Fibroblast of skin of right biceps (primary cell): ENCODE measurements at places on chromosomes 3 and 15.

- DNase-seq: peak; percentile 60
Observed at GRCh38 chr3:129609591-129610182, 3.2 kb upstream of the PLXND1 start.

- no peak for DNase-seq
Observed at GRCh38 chr15:71530116-71530515, 280.2 kb upstream of the NR2E3 start.

DNA sequence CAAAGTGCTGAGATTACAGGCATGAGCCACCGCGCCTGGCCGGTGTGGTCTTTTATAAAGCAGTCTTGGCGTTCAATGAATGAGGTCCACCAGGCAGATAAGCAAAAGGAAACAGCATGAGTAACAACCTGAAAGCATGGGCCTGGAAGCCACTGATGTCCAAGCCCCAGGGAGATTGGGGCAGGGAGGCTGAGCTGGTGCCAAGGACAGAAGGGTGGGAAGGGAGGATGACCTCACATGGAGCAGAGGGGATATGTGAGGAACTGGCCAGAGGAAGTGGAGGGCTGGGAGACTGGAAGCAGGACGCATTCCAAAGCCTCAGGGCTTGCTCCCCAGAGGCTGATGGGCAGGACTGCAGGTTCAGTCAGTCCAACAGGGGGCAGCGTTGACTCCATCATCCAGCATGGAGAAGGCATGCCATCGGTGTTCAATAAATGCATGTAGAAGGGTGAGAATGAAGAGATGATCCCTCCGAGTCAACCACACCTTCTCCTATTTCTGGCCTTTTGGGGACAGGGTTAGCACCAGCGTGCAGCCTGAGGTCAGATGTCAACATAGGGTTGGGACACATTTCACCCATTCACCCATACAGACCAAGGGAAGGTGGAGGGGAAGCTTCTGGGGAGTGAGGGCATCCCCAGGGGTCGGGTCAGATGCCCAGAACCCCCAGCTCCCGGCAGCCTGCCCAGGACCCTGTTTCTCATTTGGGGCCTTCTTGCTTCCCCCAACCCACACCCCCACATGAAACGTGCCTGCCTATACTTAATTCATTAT, 14.8 kb downstream of the MYL3 start:
- peak; percentile 72 for DNase-seq

DNA sequence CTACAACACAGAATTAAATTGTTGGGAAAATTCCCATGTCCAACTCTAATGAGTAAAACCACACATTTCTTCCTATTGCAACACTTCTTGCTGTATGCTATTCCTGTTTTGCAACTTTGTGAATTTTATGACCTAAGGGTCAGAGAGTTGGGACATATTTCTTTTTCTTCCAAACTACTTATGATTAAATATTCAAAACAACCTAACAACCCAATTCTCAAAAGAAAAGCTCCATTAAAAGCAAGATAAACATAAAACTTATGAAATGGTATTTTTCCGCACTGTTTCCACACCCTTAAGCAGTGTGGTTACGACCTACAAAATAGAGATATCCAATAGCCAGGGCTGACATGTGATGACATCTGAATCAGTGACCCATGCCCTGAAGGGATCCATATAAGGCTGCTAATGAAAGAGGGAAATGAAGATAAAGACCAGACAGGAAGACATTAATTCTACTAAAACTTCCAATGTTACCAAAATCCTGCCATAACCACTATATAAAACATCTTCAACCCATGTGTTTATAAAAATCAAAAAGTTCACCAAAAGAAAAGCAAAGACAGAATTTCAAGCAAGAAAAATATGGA, 45.6 kb downstream of the DMXL2 start:
- peak; percentile 22 for DNase-seq

DNA sequence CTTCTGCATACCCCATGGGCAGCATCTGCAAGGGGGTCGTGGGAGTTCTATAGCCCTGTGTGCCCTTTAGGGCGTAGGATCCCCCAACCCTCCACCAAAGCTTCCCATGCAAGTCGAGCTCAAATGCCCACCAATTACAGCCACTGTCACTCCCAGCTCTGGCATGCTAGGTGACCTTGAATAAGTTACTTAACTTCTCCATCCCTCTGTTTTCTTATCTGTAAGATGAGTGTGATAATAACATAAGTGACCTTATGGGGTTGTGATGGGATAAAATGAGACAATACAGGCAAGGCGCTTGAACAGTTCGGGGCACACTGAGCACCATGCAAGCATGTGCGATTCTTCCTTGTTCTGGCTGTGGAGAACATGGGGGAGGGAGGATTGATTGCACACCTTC, 74.8 kb upstream of the POMGNT2 start:
- DNase-seq: no peak

- peak; percentile 10 for DNase-seq
Observed at GRCh38 chr15:58115692-58116091, 22.5 kb upstream of the AQP9 start.

DNA sequence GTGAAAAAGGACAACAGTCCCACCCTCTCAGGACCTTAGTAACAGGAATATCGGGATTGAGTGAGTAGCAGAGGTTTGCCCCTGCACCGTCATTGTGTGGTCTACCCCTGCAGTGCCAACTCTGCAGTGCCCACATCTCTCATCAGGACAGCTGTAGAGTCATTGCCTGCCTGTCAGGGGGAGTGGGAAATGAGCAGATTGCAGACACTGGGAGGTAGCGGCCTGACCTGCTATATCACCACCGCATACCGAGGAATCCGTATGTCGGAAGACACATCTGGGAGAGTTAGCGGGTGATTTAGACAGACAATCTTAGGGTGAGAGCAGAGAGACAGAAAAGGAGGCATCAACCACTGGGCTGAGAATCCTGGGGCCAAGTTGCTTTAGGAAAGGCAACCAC, 218.1 kb downstream of the EPHB1 start:
- no peak for DNase-seq
